Ecto neural progenitor cell (in vitro differentiated cells): ENCODE measurements at places on chromosomes 1 and 21.

GRCh38 chr1:154689083-154689482 lies 81.1 kb upstream of the ADAR start:
- DNase-seq: no peak

- no peak for DNase-seq
Observed at GRCh38 chr1:39183503-39184353, 20.8 kb upstream of the MACF1 start.

DNA sequence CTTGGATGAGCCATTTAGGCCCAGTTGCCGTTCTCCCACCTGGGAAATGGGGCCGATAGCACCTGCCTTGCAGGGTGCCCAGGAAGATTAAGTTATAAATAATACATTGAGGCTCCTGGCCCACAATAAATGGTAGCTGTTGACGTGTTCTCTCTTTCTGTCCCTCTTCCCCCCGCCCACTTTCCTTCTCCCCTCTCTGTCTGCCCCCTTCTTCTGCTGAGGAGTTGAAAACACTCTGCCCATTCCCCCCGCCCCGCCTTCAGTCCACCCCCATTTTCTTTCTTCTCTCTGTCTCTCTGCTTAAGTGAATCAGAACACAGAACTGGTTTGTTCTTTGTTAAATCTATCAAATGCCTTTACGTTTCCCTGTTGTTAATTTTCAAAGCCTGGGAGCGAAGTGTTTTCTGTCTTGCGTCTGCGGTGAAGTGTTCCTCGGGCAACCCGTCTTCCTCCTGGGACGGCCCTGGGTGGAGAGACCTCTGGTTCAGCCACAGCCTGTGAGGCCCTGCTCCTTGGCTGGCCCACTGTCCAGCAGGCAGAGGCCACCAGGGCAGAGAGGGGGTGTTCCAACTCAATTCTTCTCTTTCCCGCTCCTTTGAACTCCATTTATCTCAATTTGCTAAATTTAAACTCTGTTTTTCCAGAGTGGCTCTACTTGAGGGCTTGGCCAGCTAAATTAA lies 29.3 kb upstream of the SELENON start:
- DNase-seq: no peak

DNA sequence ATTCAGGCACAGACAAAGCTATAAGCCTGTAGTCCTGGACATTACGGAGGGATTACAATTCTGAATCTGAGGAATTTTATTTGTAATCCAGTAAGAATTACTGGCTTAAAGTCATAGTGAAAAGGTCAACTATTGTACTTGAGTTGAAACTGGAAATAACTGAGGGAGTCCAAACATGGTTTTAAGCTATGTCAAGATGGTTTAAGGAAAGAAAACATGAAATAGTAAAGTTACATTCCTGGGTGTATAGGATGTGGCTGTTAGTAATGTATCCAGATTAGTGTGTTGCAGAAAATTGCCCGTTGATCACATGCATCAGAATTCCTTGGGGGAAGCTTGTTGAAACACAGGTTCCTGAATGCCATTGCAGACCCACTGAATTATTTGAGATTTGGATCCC lies 124.8 kb upstream of the GORAB start:
- DNase-seq: no peak

GRCh38 chr1:175129182-175129581 lies 61.5 kb downstream of the TNN start:
- DNase-seq: no peak

- DNase-seq: no peak
Observed at GRCh38 chr1:169513208-169513607, 27.5 kb upstream of the SLC19A2 start.
